ENCODE measurements at places on chromosomes 5 and 9. TPM values are rescaled to one million over a fixed set of nuclear protein-coding genes. Genes with fewer than 3 reads are reported as not detected.

- H3K36me3 ChIP-seq, result peaks cover 32% of the 10 kb centered on the region
- H3K4me3 ChIP-seq, result no peak overlapping the region
- no peaks in the 10 kb centered on the region for H3K27me3 ChIP-seq
- H3K27ac ChIP-seq, result no peak overlapping the region
Measured at GRCh38 chr5:10621832-10622231, 58.0 kb downstream of the ANKRD33B start.

DNA sequence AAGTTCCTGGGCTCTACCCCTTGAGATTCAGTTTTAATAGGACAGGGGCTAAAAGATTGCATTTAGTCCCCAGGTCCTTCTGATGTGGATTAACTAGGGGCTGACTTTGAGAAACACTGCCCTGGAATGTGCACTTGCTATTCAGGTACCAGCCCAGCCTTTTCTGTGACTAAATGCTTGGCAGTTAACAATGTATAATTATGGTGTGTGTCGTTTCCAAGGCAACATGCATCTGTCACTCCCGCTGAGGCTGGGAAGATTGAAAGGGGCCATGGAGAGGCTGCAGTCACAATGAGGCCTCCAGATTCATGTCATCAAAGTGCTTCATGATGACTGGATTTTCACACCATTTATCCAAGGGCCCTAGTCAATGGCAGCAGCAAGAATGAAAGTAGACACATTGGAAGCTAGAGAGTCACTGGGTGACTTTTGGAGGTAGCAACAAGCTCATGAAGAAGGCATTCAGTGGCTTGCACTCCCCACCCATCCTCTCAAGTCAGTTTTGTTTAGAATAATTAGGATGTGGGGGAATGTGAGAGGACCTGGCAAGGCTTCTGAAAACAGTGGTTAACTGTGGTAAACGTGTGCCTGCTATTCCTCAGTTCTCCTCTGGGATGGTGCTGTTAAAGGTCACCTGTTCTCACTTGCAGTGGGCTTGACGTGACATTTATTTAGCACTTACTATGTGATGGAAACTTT lies 28.3 kb downstream of the RAI14 start:
- H3K4me1 ChIP-seq, result no peaks in the 10 kb centered on the region
- H3K27me3 ChIP-seq, result no peaks in the 10 kb centered on the region
- H3K27ac ChIP-seq, result no peak overlapping the region
- no peak overlapping the region for H3K4me3 ChIP-seq
- no peak for DNase-seq

- no peak for DNase-seq
- no peak overlapping the region for H3K4me3 ChIP-seq
- peaks cover 13% of the 10 kb centered on the region for H3K27me3 ChIP-seq
- no peak overlapping the region for H3K27ac ChIP-seq
- H3K4me1 ChIP-seq, result peaks cover 5% of the 10 kb centered on the region
- no peaks in the 10 kb centered on the region for H3K36me3 ChIP-seq
Measured at GRCh38 chr5:150209099-150209635, 19.3 kb downstream of the SLC6A7 start.

DNA sequence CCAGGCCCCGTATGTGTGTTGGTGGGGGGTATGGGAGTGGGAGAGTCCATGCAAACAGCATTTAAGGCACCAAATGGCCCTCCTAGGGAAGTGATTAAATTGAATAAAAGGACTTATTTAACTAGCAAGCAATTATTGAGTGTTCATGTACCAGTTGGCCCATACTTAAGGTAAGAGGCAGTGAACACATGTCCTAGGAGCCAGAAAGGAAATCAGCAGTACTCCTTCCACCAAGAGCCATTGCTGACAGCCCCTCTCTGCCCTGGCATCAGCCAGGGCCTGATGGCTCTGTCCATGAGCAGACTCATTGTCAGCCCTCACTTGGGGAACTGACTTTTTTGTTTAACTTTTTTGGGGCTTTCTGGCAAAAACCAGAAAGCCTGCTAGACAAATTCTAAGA lies 10.4 kb upstream of the SHROOM1 start:
- no peaks in the 10 kb centered on the region for H3K36me3 ChIP-seq
- no peak overlapping the region for H3K4me3 ChIP-seq
- no peak for DNase-seq
- no peaks in the 10 kb centered on the region for H3K4me1 ChIP-seq
- no peak overlapping the region for H3K27ac ChIP-seq

DNA sequence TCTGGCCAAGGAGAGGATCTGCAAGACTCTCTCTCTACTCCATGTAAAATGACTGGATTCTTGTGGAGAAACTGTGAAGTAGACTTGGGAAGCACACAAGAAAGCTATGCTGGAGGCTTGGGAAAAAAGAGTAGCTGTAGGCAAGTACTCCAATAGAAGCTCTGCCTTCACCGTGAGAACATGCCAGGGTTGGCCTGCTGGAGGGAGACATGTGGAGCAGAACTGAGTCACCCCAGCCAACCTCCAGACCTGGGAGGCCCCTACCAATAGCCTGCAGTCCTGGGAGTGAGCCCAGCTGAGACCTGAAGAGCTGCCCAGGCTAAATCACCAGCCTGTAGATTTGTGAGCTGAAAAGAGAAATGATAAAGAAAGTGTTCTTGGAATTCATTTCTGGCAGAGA lies 66.6 kb downstream of the DEPDC1B start:
- no peak for DNase-seq
- no peak overlapping the region for H3K4me3 ChIP-seq
- peaks cover 6% of the 10 kb centered on the region for H3K4me1 ChIP-seq
- peaks cover 68% of the 10 kb centered on the region for H3K36me3 ChIP-seq
- H3K27me3 ChIP-seq, result no peaks in the 10 kb centered on the region

DNA sequence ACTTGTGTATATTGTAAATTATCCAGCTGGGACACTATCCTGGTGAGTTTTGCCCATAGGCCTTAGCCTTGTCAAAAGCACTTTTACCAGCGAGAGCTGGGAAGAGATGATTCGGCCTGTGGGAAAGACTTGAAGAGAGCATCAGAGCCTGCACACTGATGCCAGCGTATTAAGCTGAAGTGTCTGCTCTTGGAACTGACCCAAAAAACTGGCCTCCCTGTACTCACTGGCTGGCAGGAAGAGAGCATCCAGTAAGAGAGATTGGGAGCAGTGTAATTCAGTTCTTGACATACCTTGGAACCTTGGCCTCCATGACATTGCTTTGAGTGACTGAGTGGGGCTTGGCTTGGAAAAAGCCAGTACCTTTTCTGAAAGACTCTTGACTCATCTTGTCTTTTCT lies 73.7 kb downstream of the ZNF462 start:
- H3K27ac ChIP-seq, result no peak overlapping the region
- H3K4me1 ChIP-seq, result no peaks in the 10 kb centered on the region
- H3K36me3 ChIP-seq, result no peaks in the 10 kb centered on the region

GRCh38 chr5:164721656-164722055 lies 1216.2 kb downstream of the MAT2B start:
- no peak overlapping the region for H3K4me3 ChIP-seq
- H3K27ac ChIP-seq, result no peak overlapping the region
- no peaks in the 10 kb centered on the region for H3K4me1 ChIP-seq
- DNase-seq, result no peak
- no peaks in the 10 kb centered on the region for H3K36me3 ChIP-seq

DNA sequence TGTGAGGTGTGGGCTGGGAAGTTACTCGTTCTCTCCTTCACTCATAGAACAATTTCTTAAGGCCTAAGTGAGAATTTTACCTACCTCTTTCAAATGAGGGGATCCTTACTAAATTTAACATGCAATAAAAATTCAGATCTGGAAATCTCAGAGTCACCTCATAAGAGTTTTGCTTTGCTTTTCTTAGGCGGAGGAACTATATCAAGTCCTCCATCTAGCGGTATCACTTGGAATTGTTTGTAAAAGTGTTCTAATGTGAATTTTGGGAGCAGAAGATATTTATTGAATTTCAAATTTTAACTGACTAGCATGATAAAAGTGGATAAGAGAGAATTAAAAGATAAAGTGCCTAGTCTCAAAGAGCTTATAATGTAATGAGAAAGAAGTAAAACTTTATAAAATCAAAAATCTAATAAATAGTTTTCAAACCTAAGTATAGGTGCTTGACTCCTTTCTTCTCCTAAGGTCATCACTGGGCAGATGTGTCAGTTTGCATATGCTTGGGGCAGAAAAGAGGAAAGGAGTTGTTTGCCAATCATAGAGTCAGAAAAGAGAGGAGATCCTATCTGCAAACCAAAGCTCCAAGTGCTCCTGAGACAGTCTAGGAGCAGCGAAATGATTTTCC lies 145.7 kb upstream of the DAB2 start:
- H3K27me3 ChIP-seq, result peaks cover 13% of the 10 kb centered on the region
- no peaks in the 10 kb centered on the region for H3K36me3 ChIP-seq
- no peak overlapping the region for H3K27ac ChIP-seq
- no peak overlapping the region for H3K4me3 ChIP-seq

- peaks cover 12% of the 10 kb centered on the region for H3K36me3 ChIP-seq
- DNase-seq, result no peak
- H3K27me3 ChIP-seq, result peaks cover 2% of the 10 kb centered on the region
- peak overlapping the region; percentile 83 for H3K4me3 ChIP-seq
- H3K27ac ChIP-seq, result peak overlapping the region; percentile 68
Measured at GRCh38 chr9:123929177-123929869, 603 bp downstream of the DENND1A start.

DNA sequence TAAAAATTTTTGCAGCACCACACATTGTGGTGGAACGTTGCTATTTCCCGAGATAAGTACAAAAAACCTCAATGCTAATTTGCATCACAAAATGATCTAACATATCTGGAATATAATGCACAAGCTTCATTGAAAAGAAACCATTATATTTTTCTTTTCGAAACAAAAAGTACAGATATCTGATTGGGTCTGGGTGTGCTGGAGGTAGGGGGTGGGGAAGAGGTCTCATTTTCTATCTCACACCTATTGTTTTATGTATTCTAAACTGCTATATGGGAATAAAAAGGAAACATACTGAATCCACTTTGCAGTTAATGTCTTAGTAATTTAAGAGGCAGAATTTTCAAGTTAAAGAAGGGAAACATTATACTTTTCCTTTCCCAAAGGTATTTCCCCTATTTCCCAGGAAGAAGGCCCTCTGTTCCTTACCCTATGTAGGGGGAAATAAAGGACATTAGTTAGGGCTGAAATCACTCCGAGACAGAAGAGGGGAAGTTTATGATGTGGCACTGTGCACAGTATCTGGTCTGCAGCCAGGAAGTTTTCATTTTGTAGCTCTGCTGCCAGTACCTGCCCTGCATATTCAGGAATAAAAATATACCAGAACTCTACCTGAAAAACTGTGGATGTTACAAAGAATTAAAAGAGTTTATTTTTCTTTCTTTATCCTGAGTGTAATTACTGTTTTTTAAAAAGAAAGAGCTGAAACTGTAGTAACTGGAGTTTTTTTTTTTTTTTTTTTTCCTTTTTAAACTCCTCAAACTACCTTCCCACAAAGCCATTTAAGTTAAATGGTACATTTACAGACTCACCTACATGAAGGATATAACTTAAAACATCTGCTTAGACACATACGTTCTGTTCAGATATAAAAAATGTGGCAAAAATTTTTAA lies 7.4 kb downstream of the MEF2C start:
- no peak overlapping the region for H3K4me3 ChIP-seq
- no peak for DNase-seq
- H3K27me3 ChIP-seq, result peaks cover 33% of the 10 kb centered on the region
- no peaks in the 10 kb centered on the region for H3K36me3 ChIP-seq
- no peak overlapping the region for H3K27ac ChIP-seq
- no peaks in the 10 kb centered on the region for H3K4me1 ChIP-seq

- H3K4me3 ChIP-seq, result no peak overlapping the region
- H3K4me1 ChIP-seq, result peaks cover 27% of the 10 kb centered on the region
- no peak for DNase-seq
- H3K27ac ChIP-seq, result peak overlapping the region; percentile 46
- H3K27me3 ChIP-seq, result no peaks in the 10 kb centered on the region
Measured at GRCh38 chr9:91273853-91274552, 87.7 kb downstream of the AUH start.

DNA sequence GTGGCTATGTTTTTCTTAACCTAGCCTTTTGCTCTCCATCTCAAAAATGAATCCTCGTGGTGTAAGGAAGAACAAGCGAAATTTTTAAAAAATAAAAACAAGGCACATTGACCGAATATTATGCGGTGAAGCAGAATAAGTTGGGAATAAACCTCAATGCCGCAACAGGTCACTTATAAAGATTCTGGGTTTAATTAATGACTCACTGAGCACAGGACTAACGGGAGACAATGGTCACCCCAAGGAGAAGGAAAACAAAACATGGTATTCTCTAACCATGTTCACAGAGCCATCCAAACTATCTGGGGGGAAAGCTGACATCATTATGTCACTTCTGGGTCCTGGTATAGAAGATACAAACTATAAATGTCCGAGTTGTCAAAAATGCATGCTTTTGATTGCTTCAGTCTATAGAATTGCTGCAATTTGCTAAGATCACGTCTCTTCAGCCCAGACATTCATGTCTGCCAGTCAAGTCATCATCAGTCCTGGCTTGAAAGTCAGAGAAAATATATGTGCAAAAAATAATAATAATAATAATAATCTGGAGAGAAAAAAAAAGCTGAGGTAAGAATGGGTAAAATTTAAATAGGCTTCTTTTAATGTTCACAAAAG lies 280.6 kb downstream of the NR2F1-AS1 start:
- H3K4me1 ChIP-seq, result no peaks in the 10 kb centered on the region
- H3K4me3 ChIP-seq, result no peak overlapping the region
- H3K27ac ChIP-seq, result no peak overlapping the region

- no peak overlapping the region for H3K4me3 ChIP-seq
- no peak for DNase-seq
- no peak overlapping the region for H3K27ac ChIP-seq
- no peaks in the 10 kb centered on the region for H3K27me3 ChIP-seq
Measured at GRCh38 chr9:108750661-108751215, 105.0 kb downstream of the ACTL7B start.

- peaks cover 3% of the 10 kb centered on the region for H3K4me1 ChIP-seq
- H3K27me3 ChIP-seq, result peaks cover 22% of the 10 kb centered on the region
- no peak overlapping the region for H3K4me3 ChIP-seq
Measured at GRCh38 chr5:14008819-14009311, 64.4 kb upstream of the DNAH5 start.

DNA sequence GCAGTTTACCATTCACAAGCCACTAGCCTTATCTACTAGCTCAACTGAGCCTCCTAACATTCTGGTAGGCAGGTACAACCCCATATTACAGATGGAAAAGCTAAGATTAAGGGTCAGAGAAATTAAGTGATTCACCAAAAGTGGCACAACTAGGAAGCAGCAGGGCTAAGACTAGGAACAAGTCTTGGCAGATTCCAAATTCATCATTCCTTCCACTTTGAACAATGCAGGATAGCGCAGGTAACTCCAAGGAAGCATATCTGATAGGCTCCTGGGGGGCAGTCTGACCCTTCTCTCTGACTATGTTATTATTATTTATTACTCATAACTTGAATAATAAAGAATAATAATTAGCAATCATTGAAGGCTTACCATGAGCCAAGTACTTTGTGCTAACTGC lies 8.5 kb downstream of the HBEGF start:
- no peak overlapping the region for H3K4me3 ChIP-seq
- H3K4me1 ChIP-seq, result peaks cover 34% of the 10 kb centered on the region
- H3K27me3 ChIP-seq, result no peaks in the 10 kb centered on the region
- H3K36me3 ChIP-seq, result peaks cover 80% of the 10 kb centered on the region
- no peak for DNase-seq

FOXD4L3 gene
- total RNA-seq, result not detected

NR2F1 gene
- not detected for total RNA-seq

OR1J2 gene
- total RNA-seq, result not detected

NKD2 gene
- total RNA-seq, result 14.4 TPM

NSA2 gene
- total RNA-seq, result 83.9 TPM

GMCL2 gene
- not detected for total RNA-seq

MYO10 gene
- total RNA-seq, result 1.0 TPM

DMRT2 gene
- 1.2 TPM for total RNA-seq

PRRC2B gene
- total RNA-seq, result 174 TPM

SHC3 gene
- total RNA-seq, result not detected

IL5 gene
- total RNA-seq, result 113 TPM

Data from activated T-helper 2 cell treated with anti-CD3 and anti-CD28 coated beads, Interferon-gamma antibody, Interleukin-2, Interleukin-4, amounts not matched to agents 10 μg/mL and 5 μg/mL and 100 μg/mL, durations not matched to agents 14 hours and 24 hours and 36 hours (primary cell).